ENCODE measurements at places on chromosomes 3 and 15. TPM values are rescaled to one million over a fixed set of nuclear protein-coding genes. Genes with fewer than 3 reads are reported as not detected.

GRCh38 chr3:112399064-112399463 lies 66.1 kb downstream of the CD200 start:
- DNase-seq, result no peak

The SEMA3B gene
- total RNA-seq, result 9.7 TPM

DNA sequence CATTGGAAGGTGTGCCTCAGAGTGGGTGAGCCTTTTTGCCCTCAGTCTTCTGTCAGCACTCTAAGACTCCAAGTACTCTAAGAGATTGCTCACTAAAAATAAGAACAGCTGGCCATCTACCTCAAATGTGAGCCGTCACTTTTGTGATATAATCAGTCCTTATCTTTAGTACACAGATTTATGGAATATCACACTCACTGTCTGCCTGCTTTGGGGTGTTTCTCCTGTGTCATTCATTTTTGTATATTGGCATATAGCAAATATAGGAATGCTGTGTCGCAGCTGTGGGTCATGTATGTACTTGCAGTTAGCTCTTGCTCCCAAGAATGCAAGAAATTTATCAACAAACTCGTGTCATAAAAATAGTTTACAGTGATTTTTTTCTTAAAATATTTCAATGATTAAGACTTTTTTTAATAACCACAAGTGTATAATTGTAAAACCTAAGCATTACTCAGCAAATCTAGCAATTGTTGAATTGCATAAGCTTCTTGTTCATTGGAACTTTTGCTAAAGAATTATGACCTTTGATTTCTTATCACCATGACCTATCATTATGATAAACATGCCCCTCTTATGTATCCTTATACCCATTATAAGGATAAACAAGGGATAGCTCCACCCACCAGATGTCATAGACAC lies 18.8 kb downstream of the SETD5 start:
- DNase-seq, result peak; percentile 52

- DNase-seq, result no peak
Measured at GRCh38 chr3:40976241-40976640, 223.1 kb upstream of the CTNNB1 start.

DNA sequence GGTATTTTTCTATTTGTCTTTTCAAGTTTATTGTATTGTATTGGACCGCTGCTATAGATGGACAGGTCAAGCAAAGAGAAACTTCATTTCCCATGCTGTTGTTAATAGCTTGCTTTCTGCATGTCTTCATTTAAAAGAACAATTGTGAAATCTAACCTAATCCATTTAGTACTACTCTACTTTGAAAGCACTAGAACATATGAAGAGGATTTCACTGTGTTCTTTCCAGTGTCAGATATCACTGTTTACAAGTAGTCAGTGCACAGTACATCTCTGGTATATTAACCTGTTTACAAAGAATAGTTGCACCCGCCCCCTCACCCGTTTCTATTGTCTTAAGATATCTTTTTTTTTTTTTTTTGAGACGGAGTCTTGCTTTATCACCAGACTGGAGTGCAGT lies 21.8 kb upstream of the EDEM1 start:
- no peak for DNase-seq

- peak; percentile 76 for DNase-seq
Measured at GRCh38 chr15:51281368-51281967, 56.9 kb downstream of the CYP19A1 start.

The TMC3 gene
- total RNA-seq, result under 0.01 TPM

The FBXW12 gene
- 0.27 TPM for total RNA-seq

DNA sequence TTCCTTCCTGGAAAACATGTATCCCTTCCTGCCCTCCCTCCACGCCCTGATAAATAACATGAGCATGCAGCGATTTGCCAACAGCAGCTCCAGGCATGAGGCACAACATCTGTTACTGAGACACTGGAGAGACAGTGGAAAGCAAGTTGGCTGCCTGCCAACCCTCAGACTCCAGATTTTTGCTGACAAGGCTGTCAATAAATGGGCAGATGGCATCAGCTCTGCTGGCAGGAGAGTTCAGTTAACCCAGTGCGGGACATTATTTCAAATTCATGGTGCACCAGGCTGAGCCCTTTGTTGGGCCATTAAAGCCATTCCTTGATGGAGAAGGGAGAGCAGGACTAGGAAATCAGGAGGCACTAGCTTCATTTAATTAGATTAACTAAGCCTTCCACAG lies 293.3 kb downstream of the MEX3B start:
- DNase-seq, result peak; percentile 54

The SPATA12 gene
- total RNA-seq, result not detected

- no peak for DNase-seq
Measured at GRCh38 chr3:59605318-59605717, 555.5 kb upstream of the CFAP20DC start.

DNA sequence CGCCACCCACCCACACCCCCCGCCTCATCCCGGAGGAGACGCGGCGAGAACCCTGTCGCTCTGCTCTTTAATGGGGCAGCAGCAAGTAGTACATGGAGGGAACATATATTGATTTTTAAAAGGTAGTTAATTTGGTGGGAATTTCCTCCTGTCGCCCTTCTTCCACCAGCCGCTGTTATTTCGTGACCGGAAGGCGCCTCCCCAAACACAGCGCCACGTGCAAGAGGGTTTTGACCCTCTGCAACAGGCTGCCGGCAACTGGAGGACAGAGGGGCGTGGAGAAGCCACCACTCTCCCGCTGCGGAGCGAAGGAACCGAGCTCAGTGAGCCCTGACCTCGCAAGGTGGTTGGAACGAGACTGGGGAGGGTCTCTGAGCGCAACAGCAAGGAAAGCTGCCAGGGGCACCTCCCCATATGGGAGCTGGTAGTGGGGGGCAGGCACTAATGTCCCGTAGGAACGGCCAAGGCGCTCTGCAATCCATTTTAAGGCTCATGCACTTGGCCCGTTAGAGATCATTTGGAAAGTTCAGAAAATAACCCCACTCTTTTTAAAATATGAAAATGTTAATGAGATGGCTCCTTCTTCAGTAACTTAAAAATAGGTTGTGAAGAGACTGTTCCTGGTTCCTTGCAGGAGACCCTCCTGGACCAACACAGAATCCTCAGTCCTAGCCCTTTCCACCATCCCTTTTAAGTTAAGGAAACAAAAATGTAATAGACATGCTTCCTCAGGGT lies 4.3 kb downstream of the ONECUT1 start:
- DNase-seq, result no peak

- peak; percentile 100 for DNase-seq
Measured at GRCh38 chr3:63343674-63344073, 65.6 kb downstream of the SYNPR start.

The SPTSSB gene
- not detected for total RNA-seq

The PPIP5K1 gene
- total RNA-seq, result 12.1 TPM

- peak; percentile 35 for DNase-seq
Measured at GRCh38 chr3:21345382-21345976, 405.5 kb downstream of the ZNF385D start.

DNA sequence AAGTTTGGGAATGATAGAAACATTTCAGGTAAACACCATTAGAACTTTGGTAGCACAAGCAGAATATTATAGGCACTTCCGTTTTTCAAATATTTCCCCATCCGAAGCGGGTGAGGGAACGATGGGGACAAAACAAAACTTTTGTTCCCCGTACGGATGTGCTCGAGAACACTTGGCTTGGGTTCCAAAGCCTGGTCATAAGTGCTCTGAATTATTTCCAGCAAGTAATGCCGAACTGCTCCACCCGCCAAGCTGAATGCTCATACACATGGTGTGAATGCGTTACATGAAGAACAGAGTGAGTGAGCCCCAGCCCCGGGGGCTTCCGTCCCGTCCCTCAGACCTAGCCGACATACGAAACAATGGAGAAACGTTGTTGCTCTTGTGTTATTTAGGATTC lies 438.2 kb upstream of the ARRDC4 start:
- peak; percentile 5 for DNase-seq

GRCh38 chr3:178217479-178217878 lies 318.8 kb upstream of the KCNMB2 start:
- no peak for DNase-seq

GRCh38 chr15:71800190-71800589 lies 10.2 kb upstream of the NR2E3 start:
- no peak for DNase-seq

- no peak for DNase-seq
Measured at GRCh38 chr3:23592961-23593931, 212.5 kb upstream of the UBE2E1 start.

The RTP1 gene
- total RNA-seq, result not detected

- DNase-seq, result no peak
Measured at GRCh38 chr15:82798531-82799166, 7.2 kb downstream of the FSD2 start.

The GDPGP1 gene
- total RNA-seq, result 9.6 TPM

- DNase-seq, result no peak
Measured at GRCh38 chr3:65896321-65896720, 142.4 kb downstream of the MAGI1 start.

- no peak for DNase-seq
Measured at GRCh38 chr15:101466188-101466587, 23.3 kb downstream of the PCSK6 start.

The DTX3L gene
- 33.5 TPM for total RNA-seq

- DNase-seq, result no peak
Measured at GRCh38 chr3:79477242-79477641, 290.6 kb downstream of the ROBO1 start.

DNA sequence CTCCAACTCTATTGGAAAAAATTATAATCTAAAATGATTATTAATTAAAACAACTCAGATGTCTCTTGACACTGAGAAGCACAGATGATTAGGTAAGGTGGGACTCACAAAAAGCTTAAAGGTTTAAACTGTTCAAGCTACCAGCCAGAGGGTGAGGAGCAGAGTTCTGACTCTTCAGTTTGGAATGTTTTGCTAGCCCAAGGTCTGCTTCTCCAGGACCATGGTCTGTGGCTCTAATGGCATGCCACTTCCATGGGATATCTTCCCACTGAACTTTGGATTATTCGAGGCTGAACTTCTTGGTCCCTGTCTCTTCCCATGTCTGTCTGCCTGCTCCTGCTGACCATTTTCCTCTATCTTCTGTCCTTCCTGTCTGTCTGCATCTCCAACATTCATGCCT lies 49.2 kb downstream of the CACNA2D3 start:
- DNase-seq, result no peak

DNA sequence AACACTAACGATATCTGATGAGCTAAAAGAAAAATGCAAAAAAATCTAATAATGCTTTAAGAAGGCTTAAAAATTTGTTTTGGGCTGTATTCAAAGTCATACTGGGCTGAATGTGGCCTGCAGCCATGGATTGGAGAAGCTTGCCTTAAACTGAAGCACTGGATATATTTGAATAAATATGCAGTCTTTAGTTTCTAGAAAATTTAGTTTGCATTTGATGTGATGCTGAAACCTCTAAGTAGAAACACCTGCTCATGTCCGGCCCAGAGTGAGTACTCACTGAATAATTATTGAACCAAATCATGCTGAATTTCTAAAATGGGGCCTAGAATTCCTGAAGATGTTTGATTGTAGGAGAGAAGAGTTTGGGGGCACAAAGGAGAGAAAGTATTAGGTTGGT lies 43.9 kb downstream of the ABHD5 start:
- no peak for DNase-seq

The CHST2 gene
- total RNA-seq, result 5.0 TPM

The IGSF10 gene
- 8.0 TPM for total RNA-seq

DNA sequence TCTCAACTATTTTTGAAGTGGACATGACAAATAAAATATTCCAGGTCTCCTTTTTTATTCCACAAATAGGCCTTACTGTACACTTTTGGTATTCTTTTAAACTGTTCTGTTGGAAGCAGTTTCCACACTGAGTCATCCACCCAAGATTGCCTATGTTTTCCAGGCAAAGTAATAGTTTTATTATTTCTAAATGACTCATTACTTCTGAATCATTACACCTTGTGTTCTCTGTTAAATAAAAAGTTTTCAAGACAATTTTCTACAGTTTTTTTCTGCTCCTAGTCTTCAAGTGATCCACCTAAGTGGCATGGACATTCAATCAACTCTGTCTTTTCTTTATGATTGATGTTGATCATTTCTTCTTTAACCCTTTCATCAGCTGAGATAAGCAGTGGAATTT lies 26.5 kb downstream of the PPP2R3A start:
- peak; percentile 87 for DNase-seq

Measured in fibroblast of the aortic adventitia (primary cell).